Stomach (tissue), 19 donors: ENCODE measurements at places on chromosomes 13 and 19. TPM values are rescaled to one million over a fixed set of nuclear protein-coding genes. Genes with fewer than 3 reads are reported as not detected.

Gene KLK13
- total RNA-seq, result not detected

Gene B3GNT8
- total RNA-seq, result 0.92 TPM

GRCh38 chr19:29371251-29372090 lies 154.3 kb upstream of the VSTM2B start:
- no peaks in the 10 kb centered on the region for H3K36me3 ChIP-seq
- no peak overlapping the region for H3K27ac ChIP-seq
- no peak for DNase-seq
- H3K4me3 ChIP-seq, result no peak overlapping the region

Gene CYP2A7
- not detected for total RNA-seq

DNA sequence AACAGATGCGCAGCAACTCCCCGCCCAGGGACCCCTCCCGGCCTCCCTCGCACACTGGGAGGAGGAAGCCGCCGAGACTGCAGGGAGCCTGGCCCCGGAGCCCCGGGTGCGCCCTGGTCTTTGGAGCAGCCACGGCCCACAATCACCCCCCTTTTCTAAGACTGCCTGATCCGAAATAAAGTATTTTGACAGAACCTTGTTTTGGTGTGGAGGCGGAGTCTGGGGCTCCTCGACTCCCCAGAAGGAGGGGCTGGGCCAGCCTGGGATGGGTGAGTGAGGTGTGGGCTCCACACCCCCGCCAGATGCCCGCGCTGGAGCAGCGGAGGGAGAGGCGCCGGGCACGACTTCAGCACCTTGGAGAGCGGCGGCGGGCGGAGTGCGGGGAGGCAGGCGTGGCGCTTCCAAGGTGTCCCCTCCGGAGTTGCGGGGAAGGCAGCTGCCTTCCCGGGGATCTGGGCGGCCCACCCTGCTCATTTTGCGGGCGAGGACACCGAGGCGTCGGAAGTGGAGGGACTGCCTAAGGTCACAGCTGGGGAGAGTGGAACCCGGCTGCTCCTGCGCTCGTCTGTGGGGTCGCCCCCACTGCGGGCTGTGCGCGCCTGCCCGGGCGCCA lies 9.4 kb downstream of the SIRT6 start:
- H3K36me3 ChIP-seq, result peaks cover 38% of the 10 kb centered on the region
- peak; percentile 88 for DNase-seq
- no peak overlapping the region for H3K4me3 ChIP-seq
- H3K4me1 ChIP-seq, result peaks cover 9% of the 10 kb centered on the region

Gene ZFR2
- not detected for total RNA-seq

GRCh38 chr13:78764665-78765064 lies 105.7 kb upstream of the OBI1 start:
- H3K27me3 ChIP-seq, result no peaks in the 10 kb centered on the region
- H3K4me1 ChIP-seq, result no peaks in the 10 kb centered on the region
- no peaks in the 10 kb centered on the region for H3K36me3 ChIP-seq
- H3K27ac ChIP-seq, result no peak overlapping the region
- no peak overlapping the region for H3K4me3 ChIP-seq

DNA sequence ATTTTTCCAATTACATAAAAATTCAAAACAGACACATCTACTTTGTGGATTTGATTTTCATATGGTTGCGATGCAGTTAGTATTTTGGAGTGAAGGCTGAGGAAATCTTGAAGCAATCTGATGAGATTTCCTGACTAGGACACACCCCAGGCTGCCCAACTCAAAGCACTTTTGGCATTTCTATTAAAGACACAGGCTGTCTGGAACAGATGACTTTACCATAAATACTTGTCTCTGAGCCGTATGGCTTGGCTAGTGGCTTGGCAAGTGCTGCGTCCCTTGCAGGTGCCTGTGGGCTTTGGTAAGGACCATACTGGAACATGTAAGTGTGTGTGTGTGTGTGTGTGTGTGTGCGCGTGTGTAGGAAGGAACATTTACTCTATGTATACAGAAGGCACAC lies 218.8 kb downstream of the FGF9 start:
- no peaks in the 10 kb centered on the region for H3K4me1 ChIP-seq
- DNase-seq, result no peak
- H3K27ac ChIP-seq, result no peak overlapping the region
- H3K36me3 ChIP-seq, result no peaks in the 10 kb centered on the region

- H3K4me1 ChIP-seq, result no peaks in the 10 kb centered on the region
- H3K27me3 ChIP-seq, result peaks cover 4% of the 10 kb centered on the region
- H3K36me3 ChIP-seq, result no peaks in the 10 kb centered on the region
- no peak overlapping the region for H3K27ac ChIP-seq
- DNase-seq, result no peak
Measured at GRCh38 chr13:31625115-31625514, 114.2 kb upstream of the RXFP2 start.

GRCh38 chr19:28914173-28914572 lies 298.8 kb downstream of the UQCRFS1 start:
- no peak overlapping the region for H3K27ac ChIP-seq
- H3K4me3 ChIP-seq, result no peak overlapping the region
- H3K27me3 ChIP-seq, result no peaks in the 10 kb centered on the region
- H3K36me3 ChIP-seq, result no peaks in the 10 kb centered on the region
- H3K4me1 ChIP-seq, result no peaks in the 10 kb centered on the region

- DNase-seq, result no peak
- H3K36me3 ChIP-seq, result no peaks in the 10 kb centered on the region
- no peak overlapping the region for H3K4me3 ChIP-seq
- no peaks in the 10 kb centered on the region for H3K4me1 ChIP-seq
- H3K27me3 ChIP-seq, result peaks cover 44% of the 10 kb centered on the region
- H3K27ac ChIP-seq, result no peak overlapping the region
Measured at GRCh38 chr19:29275266-29275665, 62.3 kb upstream of the UQCRFS1 start.

Gene BLOC1S3
- 18.7 TPM for total RNA-seq

DNA sequence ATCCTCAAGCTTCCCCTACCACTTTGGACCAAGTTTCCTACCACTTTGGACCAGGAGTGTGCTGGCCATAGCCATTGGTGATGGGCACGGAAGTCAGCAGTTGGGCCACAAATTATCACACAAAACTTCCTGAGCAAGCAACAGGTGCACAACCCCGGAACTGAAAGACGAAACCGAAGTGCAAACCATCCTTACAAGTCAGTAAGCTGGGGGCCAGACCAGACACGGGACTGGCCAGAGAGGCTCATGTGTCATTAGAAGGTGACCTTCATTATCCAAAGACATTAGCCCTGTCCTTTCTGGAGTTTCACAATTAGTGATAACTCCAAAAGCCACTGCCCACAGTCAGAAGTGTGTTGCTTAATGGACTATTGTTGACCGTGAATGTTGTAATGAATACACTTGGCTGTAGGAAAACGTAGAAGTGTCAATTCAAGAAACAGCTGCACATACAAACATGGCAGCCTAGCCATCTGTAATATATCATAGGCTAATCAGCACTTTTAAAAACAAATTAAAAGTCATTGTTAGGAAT lies 244.1 kb upstream of the IRS2 start:
- DNase-seq, result no peak
- H3K4me1 ChIP-seq, result no peaks in the 10 kb centered on the region
- H3K36me3 ChIP-seq, result no peaks in the 10 kb centered on the region
- no peak overlapping the region for H3K4me3 ChIP-seq
- H3K27ac ChIP-seq, result no peak overlapping the region
- no peaks in the 10 kb centered on the region for H3K27me3 ChIP-seq

Gene ZNF563
- total RNA-seq, result 9.4 TPM

- no peak overlapping the region for H3K27ac ChIP-seq
- H3K27me3 ChIP-seq, result peaks cover 6% of the 10 kb centered on the region
- DNase-seq, result no peak
- no peak overlapping the region for H3K4me3 ChIP-seq
Measured at GRCh38 chr13:38693168-38693567, 6.3 kb downstream of the FREM2 start.

GRCh38 chr19:16660763-16661479 lies at the start of gene TMEM38A:
Gene TMEM38A (plus strand): TSS chr19:16661139. CDS start chr19:16661218, 79 bp downstream.
- no peaks in the 10 kb centered on the region for H3K27me3 ChIP-seq
- peak within 1 kb of the TSS; percentile 85 for H3K27ac ChIP-seq
- peak within 1 kb of the TSS; percentile 82 for H3K4me3 ChIP-seq
- peaks cover 43% of the 10 kb centered on the region for H3K4me1 ChIP-seq

Gene CCDC8
- total RNA-seq, result not detected

DNA sequence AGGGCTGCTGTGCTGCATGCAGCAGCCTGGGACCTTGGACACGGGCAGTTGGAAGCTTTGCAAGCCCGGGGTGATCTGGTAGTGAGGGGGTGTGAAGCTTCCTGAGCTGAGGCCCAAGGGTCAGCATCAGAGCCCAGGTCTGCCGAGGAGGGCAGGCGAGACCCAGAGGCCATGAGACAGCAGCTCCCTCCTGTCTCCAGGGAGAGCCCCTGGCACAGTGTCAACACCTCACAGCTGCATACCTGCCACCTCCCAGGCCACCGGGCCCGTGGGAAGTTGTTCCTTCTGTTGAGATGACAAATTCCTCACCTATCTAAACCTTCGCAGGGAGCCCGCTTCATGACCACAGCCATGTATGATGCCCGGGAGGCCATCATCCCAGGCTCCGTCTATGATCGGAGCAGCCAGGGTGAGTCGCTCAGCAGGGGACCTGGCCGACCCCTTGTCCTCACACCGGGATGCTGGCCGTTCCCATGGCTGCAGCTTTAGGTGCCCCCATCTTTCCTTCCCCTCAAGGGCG lies 32.1 kb downstream of the CERS1 start:
- H3K4me3 ChIP-seq, result no peak overlapping the region
- H3K4me1 ChIP-seq, result peaks cover 34% of the 10 kb centered on the region
- peaks cover 6% of the 10 kb centered on the region for H3K27me3 ChIP-seq
- H3K27ac ChIP-seq, result no peak overlapping the region
- DNase-seq, result no peak

- H3K36me3 ChIP-seq, result peaks cover 19% of the 10 kb centered on the region
- DNase-seq, result no peak
- peak overlapping the region; percentile 94 for H3K27ac ChIP-seq
Measured at GRCh38 chr19:10543059-10543419, 665 bp upstream of the ATG4D start.

GRCh38 chr13:47142105-47142504 lies 245.3 kb upstream of the HTR2A start:
- no peak overlapping the region for H3K4me3 ChIP-seq
- H3K27ac ChIP-seq, result no peak overlapping the region
- H3K36me3 ChIP-seq, result no peaks in the 10 kb centered on the region
- no peaks in the 10 kb centered on the region for H3K27me3 ChIP-seq
- H3K4me1 ChIP-seq, result peaks cover 5% of the 10 kb centered on the region

DNA sequence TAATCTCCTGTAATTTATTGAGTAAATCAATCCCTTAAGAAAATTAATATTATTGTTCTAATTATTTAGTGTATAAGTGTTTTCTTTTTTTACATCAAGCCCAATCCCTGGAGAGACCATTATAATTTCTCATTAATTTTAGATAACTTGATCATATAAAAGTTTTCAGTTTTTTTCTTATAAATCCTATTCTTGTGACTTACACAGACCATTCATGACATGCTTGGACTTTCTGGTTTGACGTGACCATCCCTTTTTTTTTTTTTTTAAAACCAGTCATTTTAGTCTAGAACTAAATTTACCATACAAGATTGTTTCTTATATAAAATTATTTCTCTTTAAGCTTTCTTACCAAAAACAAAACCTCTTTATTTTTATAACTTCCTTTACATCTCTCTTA lies 5.4 kb upstream of the MTRF1 start:
- no peak overlapping the region for H3K27ac ChIP-seq
- peaks cover 5% of the 10 kb centered on the region for H3K4me1 ChIP-seq
- no peak overlapping the region for H3K4me3 ChIP-seq
- H3K27me3 ChIP-seq, result no peaks in the 10 kb centered on the region
- H3K36me3 ChIP-seq, result no peaks in the 10 kb centered on the region

Gene NCAN
- total RNA-seq, result not detected

Gene FUT3
- total RNA-seq, result 7.0 TPM

Gene C1QTNF9B
- total RNA-seq, result not detected

- no peak overlapping the region for H3K4me3 ChIP-seq
- H3K36me3 ChIP-seq, result peaks cover 6% of the 10 kb centered on the region
- peak; percentile 58 for DNase-seq
- H3K27ac ChIP-seq, result peak overlapping the region; percentile 30
- no peaks in the 10 kb centered on the region for H3K27me3 ChIP-seq
Measured at GRCh38 chr13:19845758-19846157, 17.7 kb downstream of the ZMYM5 start.

Gene MEF2B
- total RNA-seq, result not detected

DNA sequence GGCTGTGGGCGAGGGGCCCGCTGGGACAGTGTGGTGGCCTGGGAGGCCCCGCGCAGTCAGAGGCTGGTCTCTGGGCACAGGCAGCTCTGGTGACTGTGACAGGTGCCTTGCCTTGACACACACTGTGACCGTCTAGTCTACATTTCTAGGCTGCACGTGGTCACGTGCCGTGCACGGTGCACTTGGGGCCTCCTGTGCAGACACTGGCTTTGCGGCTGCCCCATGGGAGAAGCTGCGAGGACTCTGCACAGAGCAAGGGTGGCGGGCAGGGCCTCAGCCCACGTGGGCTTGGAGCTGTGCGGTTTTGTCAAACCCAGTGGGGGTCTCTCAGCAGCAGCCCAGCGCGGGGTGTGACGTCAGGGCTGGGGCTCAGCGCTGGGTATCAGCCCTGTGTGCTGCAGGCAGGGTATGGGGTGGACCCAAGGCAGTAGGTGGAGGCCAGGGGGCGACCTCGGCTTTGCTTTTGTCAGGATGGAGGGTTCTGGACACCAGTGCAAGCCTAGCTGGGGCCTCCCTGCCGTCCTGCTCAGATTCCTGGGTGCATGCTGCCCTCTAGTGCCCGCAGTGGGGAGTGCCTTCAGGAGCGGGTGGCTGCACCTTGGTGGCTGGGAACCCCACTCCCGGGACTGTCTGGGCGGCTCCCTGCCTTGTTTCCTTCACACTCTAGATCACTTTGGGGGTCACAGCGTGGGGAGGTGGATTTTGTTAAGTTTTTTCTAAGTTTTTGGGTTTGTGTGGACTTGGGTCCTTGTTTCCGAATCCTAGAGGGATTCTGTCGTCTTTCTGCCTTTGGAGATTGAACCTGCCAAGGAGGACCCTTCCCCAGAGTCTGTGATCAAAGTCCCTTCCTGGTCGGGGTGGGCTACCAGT lies 62.6 kb downstream of the KDM4B start:
- no peak overlapping the region for H3K4me3 ChIP-seq
- H3K27me3 ChIP-seq, result no peaks in the 10 kb centered on the region
- peak; percentile 92 for DNase-seq
- H3K27ac ChIP-seq, result no peak overlapping the region
- H3K4me1 ChIP-seq, result peaks cover 63% of the 10 kb centered on the region

GRCh38 chr13:36998624-36999041 lies 507 bp downstream of the ALG5 start:
- peaks cover 13% of the 10 kb centered on the region for H3K36me3 ChIP-seq
- H3K27ac ChIP-seq, result peak overlapping the region; percentile 98
- peak overlapping the region; percentile 92 for H3K4me3 ChIP-seq

Gene KLF1
- 0.18 TPM for total RNA-seq

Gene MAB21L1
- total RNA-seq, result 1.0 TPM

Gene ZNF726
- 8.4 TPM for total RNA-seq

- H3K4me3 ChIP-seq, result no peak overlapping the region
- H3K36me3 ChIP-seq, result no peaks in the 10 kb centered on the region
- no peak for DNase-seq
Measured at GRCh38 chr19:30739394-30739793, 367.2 kb downstream of the ZNF536 start.

Gene RPS5
- 1,517 TPM for total RNA-seq

GRCh38 chr13:24103782-24104372 lies 56.6 kb upstream of the SPATA13 start:
- no peak overlapping the region for H3K4me3 ChIP-seq
- H3K27ac ChIP-seq, result no peak overlapping the region
- no peaks in the 10 kb centered on the region for H3K36me3 ChIP-seq
- peaks cover 15% of the 10 kb centered on the region for H3K4me1 ChIP-seq
